CD4-positive, alpha-beta T cell treated with Interleukin-6 at 100 ng/mL for 8 hours (primary cell): ENCODE measurements at places on chromosomes 12 and 14.
A peak's percentile ranks its signal among the peaks of the same experiment; 100 is the strongest.

DNA sequence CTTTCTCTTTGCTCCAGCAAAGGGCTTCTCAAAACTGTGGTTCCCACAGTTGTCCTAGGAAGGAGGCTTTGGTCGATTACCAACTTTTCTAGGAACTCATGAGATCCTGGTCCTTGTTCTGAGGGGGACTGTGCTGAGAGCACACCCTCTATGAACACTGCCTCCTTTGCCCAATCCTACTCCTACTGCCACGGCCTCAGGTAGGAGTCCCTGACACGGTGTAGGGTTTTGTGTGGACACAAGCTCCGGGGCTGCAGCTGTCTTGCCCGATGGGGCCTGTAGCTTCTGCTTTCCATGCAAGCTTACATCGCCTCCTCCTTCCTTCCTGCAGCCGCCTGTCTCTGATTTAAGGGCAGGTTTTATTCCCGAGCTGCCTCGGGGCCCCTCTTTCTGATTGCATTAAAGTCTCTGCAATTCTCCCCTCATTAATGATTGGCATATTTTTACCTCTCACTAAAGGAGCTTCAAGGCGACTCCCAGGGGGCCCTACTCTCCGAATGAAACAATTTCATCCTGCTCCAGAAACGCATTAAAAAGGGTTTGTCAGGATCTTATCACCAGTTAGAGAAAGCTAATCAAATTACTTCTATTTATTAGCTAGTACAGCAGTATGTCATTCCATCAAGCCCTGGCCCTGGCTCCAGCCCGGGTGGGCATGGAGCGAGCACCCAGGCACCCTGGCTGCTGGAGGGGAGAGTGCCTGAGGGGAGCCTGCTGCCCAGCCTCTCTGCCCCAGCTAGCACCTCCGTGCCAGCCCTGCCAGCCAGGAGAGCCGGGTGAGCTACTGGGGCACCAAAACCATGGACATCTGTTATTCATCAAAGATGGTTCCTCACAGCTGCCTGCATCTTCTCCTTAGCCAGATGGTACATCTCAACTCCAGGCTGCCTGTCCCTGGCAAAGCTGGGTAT, 38.0 kb upstream of the ESRRB start:
- DNase-seq: no peak

DNA sequence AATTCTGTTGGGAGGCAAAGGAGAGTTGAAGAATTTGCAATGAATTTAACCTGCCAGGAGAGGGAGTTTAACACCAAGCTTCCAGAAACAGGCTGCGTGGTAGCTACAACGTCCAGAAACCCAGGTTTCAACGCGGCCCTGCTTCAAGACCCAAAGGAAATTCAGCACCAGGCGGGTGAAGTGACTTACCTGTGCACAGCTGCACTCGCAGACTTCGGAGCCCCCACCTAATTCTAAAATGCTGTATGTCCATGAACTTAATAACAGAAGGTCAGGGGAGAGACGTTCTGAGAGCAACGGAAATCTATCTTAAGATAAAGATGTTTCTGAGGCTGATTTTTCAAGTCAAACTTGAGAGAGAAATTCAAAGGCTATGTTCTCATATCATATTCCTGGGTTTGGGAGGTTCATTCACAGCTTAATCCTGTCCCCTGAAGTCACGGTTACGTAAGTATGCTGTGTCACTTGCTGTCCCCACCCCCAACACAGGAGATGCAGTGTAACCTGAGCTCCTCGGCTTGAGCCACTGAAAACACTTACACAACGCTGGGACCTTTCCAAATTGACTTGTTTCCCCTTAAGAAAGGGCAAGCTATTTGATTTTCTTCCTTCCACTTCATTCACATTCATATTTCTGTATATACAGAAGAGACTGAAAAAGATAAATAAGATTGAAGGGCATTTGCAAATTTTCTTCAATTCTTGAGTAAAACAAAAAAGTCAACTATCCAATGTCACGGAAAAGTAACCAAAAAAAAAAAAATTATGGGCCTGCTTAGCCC, 22.7 kb downstream of the CLIP1 start:
- DNase-seq: peak; percentile 73

DNA sequence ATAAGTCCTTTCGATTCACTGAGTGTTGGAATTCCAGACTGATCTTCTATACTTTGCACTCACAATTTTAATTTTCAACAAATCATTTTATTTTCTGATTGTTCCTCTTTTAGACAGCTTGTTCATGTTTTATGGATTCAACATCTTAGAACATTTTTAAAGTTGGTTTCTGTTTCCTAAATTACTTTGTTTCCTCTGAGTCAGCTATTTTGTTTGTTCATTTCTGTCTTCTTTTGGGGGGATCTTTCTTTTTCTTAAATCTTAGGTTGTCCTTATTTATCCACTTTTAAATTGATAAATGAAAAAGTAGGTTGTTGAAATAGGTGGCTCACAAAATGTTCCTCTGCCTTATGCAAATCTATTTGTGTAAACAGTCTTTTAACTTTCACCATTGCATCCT, 160.0 kb downstream of the GALC start:
- no peak for DNase-seq

GRCh38 chr12:58117201-58117600, 175.8 kb downstream of the ATP23 start:
- no peak for DNase-seq

DNA sequence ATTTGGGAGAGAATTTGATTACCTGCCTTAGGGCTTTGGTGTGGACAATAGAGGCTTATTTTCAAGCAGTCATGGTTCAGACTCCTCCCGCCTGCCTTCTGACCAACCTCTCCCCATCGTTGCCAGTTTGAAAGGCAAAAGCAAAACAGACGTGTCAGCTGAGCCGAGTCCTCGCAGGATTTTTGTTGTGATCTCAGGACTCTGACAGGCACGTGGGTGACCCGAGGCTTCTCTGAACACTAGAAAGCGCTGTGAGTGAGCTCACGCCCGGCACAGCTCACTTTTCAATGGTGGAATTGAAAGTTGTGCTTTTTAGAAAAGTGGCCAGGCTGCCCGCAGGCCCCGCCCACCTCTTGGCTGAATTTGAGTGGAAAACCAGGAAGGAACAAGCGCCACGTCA, 130.1 kb downstream of the GLT1D1 start:
- no peak for DNase-seq

DNA sequence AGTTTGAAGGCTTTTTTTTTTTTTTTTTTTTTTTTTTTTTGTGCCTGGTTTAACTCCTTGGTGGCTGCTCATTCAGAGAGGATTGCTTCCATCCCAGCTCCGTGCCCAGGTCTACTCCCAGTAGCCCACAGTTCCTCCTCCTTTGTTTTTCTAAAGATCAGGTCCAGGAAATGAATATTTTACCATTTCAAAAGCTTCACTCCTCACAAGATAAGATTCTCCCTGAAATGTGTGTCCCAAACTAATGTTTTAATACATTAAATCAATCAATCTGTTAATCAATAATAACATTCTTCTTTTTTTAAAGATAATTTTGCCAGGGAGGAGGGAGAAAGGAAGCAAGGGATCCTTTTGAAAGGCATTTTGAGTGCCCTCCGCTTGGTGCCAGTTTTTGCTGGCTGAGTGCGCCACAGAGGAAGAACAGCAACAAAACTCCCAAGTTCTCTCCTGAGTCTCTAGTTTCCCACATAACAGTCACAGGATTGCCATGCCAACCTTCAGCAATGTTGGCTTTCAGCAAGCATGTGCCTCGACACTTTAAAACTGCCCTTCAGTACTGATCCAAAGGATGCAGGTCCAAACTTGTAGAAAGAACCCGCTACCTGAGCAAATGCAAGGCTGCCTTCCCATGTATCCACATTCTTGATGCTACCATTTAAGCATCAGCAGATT, 99.2 kb downstream of the RMST start:
- DNase-seq: no peak

- peak; percentile 84 for DNase-seq
Measured at GRCh38 chr14:101707068-101707842, 54.3 kb upstream of the PPP2R5C start.

GRCh38 chr12:120538281-120539156, 4.4 kb downstream of the RNF10 start:
- peak; percentile 12 for DNase-seq

DNA sequence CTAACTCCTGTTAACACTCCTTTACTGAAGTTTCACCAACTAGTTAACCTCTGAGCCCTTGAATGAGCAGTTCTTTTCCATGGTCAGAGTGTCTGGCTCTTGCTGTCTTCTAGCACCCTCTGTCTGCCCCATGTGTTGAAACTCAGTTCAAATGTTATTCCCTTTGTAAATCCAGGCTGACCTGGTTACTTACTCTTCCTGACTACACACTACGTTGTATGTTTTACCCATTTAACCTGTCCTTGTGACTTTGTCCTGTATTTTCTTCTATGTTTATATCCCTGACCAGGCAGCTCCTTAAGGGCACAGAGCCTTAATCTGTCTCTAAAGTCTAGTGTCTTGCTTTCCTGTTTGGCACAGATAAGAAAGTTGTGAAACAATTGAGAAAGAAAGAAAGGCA, 389.0 kb upstream of the RPL10L start:
- no peak for DNase-seq

- peak; percentile 67 for DNase-seq
Measured at GRCh38 chr12:49043856-49044258, 16.7 kb downstream of the KMT2D start.

DNA sequence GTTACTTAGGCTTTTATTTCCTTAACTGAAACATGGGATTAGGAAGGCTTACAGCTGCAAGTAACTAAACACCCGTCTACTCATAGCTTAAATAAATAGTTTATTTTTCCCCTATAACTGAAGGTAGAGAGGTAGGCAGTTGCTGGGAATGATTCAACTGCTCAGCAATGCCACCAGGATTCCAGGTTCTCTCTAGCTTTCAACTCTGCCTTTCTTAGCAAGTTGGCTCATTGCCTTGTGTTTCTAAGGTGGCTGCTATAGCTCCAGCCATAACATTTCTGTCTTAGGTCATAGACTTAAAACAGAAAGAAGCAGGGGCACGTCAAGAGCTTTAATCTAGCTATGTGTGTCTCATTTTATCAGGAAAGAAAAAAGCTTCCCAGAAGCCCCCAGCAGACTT, 103.7 kb upstream of the MDM1 start:
- DNase-seq: no peak

GRCh38 chr12:107856096-107856495, 81.6 kb downstream of the ASCL4 start:
- DNase-seq: no peak

DNA sequence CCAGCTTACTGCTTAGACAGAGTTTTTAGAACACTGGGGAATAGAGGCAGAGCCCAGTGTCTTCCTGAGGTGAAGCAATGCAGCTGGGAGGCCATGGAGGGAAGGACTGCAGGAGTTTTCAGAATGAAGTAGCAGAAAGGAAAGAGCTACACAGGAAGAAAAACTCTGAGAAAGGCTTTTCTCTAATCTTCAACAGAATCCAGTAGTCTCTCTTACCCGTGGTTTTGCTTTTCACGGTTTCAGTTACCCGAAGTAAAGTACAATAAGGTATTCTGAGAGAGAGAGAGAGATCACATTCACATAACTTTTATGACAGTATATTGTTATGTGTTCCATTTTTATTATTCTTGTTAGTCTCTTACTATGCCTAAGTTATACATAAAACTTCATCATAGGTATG, 761.6 kb downstream of the BCL11B start:
- no peak for DNase-seq

GRCh38 chr14:99628887-99629618, 15.9 kb upstream of the HHIPL1 start:
- DNase-seq: peak; percentile 59

DNA sequence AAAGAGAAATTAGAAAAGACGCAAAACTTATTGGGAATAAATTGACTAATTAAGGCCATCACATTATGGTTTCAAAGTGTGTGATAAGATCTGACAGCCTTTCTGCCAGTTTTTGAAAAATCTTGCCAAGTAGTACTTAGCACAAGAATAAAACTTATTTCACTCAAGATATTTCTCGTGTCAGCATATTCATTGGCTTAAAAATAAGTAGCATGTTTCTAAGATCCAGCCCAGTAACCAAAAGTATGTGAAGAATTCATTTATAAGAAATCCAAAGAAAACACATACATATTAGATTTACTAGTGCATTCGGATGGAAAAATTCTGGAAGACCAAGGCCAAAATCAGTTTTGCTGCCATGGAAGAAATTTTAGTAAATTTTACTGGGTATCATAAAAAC, 1135.0 kb downstream of the GALC start:
- DNase-seq: no peak

DNA sequence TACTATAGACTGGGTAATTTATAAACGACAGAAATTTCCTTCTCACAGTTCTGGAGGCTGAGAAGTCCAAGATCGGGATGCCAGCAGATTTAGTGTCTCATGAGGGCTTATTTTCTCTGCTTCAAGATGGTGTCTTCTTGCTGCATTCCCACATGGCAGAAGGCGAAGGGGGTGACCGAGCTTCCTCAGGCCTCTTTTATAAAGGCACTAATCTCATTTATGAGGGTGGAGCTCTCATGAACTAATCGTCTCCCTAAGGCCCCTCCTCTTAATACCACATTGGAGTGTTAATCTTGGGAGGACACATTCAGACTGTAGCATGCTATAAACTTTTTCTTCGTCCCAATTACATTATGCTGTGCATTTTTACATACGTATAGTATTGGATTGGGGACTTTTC, 200.4 kb upstream of the ARHGAP5 start:
- no peak for DNase-seq

DNA sequence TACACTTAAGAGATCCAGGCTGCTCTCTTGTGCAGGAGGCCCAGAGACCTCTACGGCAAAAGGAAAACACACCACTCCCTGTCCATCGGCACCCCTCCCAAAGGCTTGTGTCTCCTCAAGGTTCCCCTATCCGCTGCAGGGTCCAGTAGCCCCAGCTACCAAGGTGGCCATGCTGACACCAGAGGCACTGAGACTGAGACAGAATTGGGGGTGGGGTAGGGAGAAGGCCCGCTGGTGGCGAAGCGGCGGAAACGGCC, 590 bp downstream of the DDIT3 start:
- no peak for DNase-seq

GRCh38 chr12:43052441-43052840, 462.9 kb upstream of the PRICKLE1 start:
- DNase-seq: no peak

DNA sequence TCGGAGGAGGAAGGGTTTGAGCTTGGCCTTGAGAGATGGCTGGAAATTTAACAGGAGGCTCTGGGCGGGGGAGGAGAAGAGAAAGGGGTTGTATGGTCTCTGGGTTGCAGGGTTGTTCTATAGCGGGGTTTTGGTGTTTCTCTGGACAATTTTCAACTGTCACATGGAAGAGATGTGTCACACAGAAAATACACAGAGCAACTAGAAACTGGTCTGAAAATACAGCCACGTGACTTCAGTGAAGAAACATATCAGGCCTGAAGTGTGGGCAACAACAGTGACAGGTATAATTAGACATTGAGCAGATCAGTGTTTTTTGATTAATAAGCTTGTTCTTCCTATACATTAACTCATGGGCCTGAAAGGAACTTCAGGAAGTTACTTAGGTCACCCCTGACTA, 205.3 kb upstream of the HMGA2 start:
- no peak for DNase-seq

GRCh38 chr12:56873382-56873781, 60.8 kb downstream of the SDR9C7 start:
- DNase-seq: no peak

- no peak for DNase-seq
Measured at GRCh38 chr12:80272387-80272915, 171.6 kb upstream of the PTPRQ start.

GRCh38 chr12:77166696-77167095, 101.3 kb upstream of the E2F7 start:
- no peak for DNase-seq

- no peak for DNase-seq
Measured at GRCh38 chr12:124599074-124599999, 31.9 kb upstream of the NCOR2 start.
